ENCODE measurements at places on chromosomes 3 and 15.

GRCh38 chr3:114727373-114727772, 419.7 kb downstream of the ZBTB20 start:
- no peak for DNase-seq

DNA sequence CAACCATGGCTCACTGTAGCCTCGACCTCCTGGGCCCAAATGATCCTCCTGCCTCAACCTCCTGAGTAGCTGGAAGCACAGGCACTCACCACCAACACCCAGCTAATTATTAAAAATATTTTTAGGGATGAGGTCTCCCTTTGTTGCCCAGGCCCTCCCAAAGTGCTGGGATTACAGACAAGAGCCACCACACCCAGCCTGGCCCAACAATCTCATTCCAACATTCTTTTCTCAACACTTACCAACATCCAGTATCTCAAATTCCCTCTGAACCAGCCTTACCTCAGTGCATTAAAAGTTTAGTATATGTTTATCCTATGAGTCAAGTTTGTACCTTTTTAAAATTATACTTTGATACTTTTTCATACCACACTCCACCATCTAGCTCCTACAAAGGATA, 25.0 kb downstream of the ANXA2 start:
- DNase-seq: no peak

DNA sequence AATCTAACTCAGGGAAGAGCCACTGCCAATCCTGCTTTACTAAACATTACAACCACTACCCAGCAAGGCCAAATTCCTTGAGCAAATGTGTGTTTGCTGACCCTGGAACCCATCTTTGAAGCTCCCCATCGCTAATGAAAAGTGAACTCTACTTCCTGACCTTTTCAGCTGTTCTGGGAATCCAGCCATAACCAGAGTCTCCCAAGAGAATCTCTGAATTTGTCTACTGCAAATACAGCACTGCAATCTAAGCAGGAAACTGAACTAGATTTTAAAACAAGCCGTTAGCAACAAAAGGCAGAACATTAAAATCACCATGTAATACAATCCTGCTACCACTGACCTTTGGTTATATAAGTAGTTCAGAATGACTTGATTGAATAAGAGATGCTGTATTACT, 309.2 kb downstream of the MAGI1 start:
- DNase-seq: no peak

DNA sequence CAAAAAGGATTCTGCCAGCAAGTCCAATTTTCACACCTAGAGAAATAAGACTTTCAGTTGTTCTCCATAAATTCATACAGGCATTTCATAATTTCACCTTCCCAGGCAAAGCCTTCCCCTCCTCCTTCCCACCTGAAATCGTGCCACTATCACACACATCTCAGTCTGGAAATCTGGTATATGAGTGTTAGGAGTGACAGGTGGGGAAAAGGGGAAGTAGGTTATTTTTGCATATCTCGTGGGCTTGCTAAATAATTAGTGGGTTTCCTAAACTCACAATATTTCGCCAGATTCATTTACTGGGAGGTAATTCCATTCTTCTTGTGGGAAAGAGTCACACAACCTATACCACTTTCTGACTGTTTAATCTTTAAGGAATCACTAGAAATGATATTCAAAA, 7.4 kb downstream of the ALDH1A2 start:
- no peak for DNase-seq

GRCh38 chr3:197750396-197750831, 731 bp downstream of the FYTTD1 start:
- DNase-seq: peak; percentile 67

GRCh38 chr3:100496711-100497261, 4.4 kb downstream of the TMEM45A start:
- no peak for DNase-seq

GRCh38 chr3:119148493-119149180, 2.7 kb downstream of the TEX55 start:
- no peak for DNase-seq

DNA sequence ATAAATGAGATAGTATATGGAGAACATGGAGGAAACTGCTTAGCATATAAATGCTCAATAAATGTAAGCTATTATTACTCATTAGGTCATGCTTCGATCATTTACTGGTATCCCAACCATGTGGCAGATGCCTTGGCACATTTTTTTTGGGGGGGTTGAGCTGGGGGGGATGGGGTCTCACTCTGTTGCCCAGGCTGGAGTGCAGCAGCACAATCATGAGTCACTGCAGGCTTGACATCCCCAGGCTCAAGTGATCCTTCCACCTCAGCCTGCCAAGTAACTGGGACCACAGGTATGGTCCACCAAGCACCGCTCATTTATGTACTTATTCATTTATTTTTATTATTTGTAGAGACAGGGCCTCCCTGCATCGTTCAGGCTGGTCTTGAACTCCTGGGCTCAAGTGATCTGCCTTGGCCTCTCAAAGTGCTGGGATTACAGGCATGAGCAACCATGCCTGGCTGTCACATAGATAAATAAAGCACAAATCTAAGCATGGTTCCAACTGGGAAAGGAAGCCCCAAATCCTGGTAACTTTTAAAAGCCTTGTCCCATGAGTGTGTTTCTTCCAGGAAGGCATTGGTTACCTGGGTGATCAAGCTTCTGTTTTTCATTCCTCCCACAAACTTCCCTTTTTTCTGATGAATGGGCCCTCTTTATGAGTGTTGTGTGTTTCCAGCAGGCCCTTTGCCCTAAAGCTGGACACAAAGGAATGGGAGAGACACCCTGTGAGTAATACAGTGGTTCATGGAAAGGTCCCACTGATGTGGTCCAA, 147.4 kb upstream of the UMPS start:
- no peak for DNase-seq

DNA sequence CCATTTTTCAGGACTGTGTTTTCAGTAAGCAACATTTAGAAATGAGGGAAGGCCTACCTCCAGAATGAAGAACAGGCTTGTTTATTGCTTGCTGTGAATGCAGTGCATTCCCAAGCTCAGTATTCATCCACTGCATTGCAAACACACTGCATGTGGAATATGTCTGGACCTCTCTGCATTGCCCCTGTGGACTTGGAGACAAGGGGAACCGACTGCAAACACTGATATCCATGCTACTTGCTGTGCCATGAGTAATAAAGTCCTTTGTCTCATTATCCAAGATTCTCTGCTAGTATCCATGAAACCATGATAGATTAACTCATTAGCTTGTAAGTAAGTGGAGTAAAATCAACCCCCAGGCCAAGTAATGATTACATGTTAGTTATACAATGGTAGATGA, 301.2 kb upstream of the NR2E3 start:
- no peak for DNase-seq

GRCh38 chr3:72301779-72302178, 516.8 kb upstream of the PROK2 start:
- no peak for DNase-seq

DNA sequence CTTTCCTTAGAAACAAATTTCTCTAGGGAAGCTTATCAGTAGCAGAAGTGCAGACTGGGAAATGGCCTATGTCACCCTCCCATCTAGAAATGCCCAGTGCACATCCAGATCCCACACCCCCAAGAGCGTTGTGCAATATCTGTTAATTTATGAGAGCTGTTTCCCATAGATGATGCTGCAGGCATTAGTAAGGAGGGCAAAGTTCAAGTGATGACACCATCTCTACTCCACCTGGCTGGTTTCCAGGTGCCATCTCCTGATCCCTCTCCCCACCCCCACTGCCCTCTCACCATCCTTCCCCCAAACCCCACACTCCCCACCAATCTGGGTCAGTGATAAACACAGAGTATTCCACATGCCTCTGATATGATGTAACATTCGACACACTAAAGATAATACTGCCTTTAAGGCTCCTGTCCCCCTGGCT, 39.4 kb downstream of the AGTR1 start:
- no peak for DNase-seq

DNA sequence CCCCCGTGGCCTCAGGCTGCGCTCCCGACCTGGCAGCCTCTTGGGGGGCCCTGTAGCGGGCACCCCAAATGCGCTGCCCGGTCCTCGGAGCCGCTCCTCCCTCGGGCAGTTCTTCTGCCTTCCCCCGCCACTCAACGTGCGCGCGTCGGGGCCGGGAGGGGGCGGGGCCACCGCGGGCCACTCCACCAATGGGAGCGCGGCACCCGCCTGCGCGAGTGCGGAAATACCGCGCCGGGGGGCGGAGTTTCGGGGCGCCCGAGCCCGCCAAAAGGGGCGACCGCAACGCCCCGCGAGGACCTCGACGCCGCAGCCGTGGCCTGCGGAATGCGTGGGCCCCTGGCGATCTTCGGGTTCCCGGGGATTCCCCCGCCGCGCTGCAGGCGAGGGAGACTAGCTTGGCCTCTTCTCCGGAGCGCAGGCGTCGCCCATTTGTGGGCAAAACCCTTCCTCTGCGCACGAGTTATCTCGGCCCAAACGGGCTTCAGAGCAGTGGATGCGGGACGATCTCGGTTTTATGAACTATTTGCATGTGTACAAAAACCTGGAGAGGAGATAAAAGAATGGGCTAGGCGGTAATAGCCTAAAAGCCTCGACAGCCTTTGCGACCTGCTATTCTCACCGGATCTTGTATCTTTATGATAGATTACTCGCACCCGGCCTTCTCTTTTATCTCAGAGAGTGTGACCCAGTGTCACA, at the start of gene TASOR:
Gene TASOR (minus strand): TSS at position 144 of the 696 bp plus-strand sequence. CDS start 259 bp downstream, outside the sequence.
- peak; percentile 84 for DNase-seq

DNA sequence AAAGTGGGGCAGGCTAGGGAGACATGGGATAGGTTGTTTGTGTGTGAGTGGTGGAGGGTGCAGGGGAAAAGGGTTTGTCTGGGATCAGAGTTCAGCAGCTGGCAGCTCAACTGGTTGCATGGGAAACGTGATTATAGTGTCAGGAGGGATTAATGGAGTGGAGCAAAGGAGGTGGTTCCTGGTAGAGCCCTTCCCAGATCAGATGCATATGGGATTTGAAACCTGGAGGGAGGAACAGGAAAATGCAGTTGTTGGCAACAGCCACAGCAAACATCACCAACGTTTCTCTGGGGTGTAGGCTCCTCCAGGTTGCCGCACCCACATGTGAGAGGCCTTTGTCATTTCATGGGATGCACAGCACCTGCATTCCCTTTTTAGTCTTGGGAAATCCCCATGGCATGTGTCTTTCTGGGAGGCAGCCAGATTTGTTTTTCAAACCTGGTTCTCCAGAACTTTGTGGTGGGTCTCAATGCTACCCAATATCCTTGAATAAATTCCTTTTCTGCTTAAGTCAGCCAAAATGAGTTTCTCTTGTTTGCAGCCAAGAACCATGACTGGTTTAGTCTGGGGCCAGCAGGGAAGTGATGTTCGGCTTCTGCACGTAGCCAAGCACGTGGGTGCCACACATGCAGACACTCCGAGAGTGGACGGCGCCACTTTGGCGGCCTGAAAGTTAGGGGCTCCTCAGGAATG, 61.3 kb downstream of the BDH1 start:
- no peak for DNase-seq

DNA sequence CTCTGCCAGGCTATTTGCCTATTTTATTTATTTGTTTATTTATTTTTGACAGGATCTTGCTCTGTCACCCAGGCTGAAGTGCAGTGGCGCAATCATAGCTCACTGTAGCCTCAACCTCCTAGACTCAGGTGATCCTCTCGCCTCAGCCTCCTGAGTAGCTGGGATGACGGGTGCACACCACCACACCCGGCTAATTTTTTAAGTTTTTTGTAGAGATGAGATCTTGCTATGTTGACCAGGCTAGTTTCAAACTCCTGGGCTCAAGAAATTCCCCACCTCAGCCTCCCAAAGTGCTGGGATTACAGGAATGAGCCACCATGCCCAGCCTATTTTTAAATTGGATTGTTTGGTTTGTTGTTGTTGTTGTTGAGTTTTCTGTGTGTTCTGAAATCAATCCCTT, 5.5 kb downstream of the NDUFB5 start:
- DNase-seq: no peak

DNA sequence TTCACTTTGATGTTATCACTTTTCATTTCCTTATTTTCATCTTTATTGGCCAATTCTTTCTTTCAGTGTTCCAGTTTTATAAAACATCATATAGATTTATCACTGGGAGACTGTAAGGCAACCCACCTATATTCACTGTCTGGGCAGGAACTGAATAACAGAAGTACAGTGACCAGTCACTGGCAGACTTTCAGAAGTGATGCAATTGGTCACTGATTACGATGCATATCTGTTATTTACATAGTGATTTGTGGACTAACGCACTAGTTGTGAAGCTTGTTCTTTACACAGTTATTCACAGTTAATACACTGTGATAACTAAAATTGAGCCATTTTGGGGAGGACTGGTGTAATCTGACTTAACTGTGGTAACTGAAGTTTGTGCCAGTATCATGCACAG, 190.2 kb upstream of the DPH6 start:
- no peak for DNase-seq

DNA sequence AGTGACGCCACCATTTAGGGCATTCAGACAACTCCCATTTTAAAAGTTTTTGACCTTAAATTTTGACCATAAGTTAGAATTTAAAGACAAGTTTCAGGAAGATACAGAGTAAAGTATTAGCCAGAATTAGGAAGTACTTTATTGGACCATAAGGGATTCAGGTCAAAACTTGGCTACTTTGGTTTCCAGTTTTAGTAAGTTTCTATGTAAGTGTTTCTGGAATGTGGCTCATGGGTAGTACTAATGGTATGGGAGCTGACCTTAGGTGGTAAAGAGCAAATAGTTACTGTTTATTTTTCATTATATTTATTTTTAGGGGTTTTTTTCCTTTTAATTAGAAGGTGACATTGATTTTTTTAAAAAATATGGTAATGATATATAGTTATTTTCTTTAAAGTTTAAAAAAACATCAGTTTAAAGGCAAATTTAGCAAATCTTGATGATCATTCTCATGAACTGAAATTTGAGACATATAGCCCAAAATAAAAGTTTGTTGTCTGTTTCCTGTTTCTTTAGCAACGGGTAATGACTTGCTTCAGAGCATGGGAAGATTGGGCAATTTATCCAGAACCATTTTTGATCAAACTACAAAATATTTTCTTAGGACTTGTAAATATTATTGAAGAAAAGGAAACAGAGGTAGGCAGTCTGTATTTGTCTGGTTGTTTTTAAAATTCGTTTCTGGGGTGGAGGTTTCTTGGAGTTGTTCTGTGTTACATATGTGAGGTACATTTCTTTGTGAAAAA, 34.3 kb downstream of the U2SURP start:
- no peak for DNase-seq

GRCh38 chr3:192188218-192188835, 539.0 kb downstream of the FGF12 start:
- DNase-seq: peak; percentile 59

GRCh38 chr3:126946405-126946804, 36.5 kb upstream of the PLXNA1 start:
- no peak for DNase-seq

GRCh38 chr15:78909160-78909695, 35.6 kb downstream of the CTSH start:
- no peak for DNase-seq

All from activated naive CD4-positive, alpha-beta T cell treated with anti-CD3 and anti-CD28 coated beads for 36 hours (primary cell).